Stimulated activated CD4-positive, alpha-beta T cell treated with anti-CD3 and anti-CD28 coated beads, Interleukin-4, amount 100 ng/mL, for 1 hour (primary cell): ENCODE measurements at places on chromosomes 16 and 17.

- DNase-seq = no peak
Observed at GRCh38 chr17:20988896-20989295, 53.9 kb downstream of the USP22 start.

DNA sequence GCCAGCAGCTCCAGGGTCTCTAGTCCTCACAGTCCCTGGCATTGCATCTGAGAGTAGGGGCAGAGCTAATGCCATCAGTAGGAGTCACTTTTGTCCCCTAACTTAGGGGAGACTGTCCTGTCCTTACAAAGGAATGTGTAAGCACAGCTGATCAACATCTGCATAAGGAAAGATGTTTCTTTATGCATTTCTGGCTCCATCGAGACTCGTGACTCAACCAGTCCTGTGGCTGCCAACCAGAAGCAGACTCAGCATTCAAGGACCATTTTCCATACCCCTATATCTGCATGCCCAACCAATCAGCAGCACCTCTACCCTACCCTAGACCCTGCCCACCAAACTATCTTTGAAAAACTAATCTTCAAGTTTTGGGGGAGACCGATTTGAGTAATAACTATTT, 8.2 kb upstream of the MPP2 start:
- DNase-seq = no peak

GRCh38 chr16:81808933-81809480, 29.9 kb downstream of the PLCG2 start:
- no peak for DNase-seq

GRCh38 chr17:61485067-61485775, 33.0 kb downstream of the TBX4 start:
- DNase-seq = no peak

DNA sequence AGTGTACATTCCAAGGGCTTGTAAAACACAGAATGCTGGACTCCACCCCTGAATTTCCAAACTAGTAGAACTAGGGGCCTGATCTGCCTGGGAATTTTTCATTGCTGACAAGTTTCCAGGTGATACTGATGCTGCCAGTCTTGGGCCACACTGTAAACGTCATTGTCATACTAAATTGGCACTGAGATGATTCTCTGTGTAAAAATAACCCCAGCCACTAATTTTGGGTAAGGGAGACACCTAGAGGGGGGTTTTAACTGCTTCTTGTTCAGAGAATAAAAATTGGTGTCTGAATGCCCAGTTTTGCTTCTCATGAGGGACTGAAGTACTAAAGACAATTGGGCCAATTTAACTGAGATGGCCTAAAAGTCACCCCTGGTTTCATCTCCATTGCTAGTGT, 5.0 kb upstream of the CDH13 start:
- DNase-seq = no peak

- DNase-seq = no peak
Observed at GRCh38 chr17:76993651-76994050, 125.4 kb downstream of the MGAT5B start.

DNA sequence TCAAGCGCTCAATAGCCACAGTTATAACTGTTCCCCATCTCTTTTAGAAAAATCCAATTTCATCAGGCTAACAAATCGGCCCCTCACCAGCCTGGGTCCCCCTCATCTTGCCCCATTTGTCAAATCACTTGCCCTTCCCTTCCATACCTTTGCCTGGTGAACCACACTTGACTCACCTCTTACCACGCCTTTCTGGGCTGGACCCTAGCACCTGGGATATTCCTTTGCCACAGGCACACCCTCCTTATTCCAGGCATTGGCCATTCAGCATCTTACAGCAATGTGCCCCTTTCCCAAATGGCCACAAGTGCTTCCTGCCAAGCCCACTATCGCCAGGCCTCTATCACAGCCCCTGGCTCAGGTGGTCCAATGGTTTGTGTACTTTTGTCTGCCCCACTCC, 14.9 kb downstream of the CMTM4 start:
- no peak for DNase-seq

DNA sequence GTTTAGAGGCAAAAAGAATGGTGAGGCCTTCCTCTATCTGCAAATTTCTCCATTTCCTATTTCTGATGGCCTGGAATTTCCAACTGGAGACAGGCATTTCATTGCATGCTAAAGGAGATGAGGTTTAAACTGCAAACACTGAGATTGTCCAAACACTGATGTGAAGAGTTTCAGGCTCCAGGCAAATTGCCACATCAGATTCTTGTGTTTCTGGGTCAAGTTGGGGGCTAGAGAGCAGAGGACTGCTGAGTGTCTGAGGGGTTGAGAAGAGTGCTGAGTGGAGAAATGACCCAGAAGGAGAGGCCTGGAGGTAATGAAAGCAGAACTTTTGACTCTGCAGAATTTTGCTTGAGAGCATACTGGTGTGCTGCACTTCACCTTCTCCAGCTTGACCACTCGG, 216.7 kb upstream of the MPHOSPH6 start:
- DNase-seq = no peak

GRCh38 chr17:44780161-44780560, 21.4 kb downstream of the ADAM11 start:
- DNase-seq = no peak

- no peak for DNase-seq
Observed at GRCh38 chr16:68921637-68922036, 78.3 kb downstream of the TANGO6 start.

- no peak for DNase-seq
Observed at GRCh38 chr17:42182927-42183734, 2.1 kb downstream of the HCRT start.

DNA sequence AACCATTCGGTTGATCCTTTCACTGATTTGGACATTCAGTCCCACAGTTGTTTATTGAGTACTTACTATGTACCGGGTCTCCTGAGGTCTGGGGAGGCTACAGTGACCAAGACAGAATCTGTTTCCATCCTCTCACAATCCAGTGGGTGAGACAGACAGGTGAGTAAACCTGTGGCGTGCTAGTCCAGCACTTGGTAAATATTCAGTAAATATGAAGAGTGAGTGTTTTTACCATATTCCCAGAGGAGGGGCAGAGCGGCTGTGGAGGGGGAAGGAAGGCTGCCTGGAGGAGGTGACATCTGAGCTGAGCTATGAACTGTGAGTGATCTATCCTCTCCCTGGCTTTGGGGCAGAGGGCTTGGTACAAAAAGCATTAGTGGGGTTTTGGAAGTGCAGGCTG, 31.4 kb downstream of the CCR7 start:
- DNase-seq = no peak
